GM13977 (cell line): ENCODE measurements at places on chromosomes 16 and 17.

- DNase-seq, result no peak
Observed at GRCh38 chr17:36629970-36630502, 28.7 kb downstream of the MRM1 start.

- no peak for DNase-seq
Observed at GRCh38 chr17:43027091-43028032, 2.3 kb downstream of the RND2 start.

DNA sequence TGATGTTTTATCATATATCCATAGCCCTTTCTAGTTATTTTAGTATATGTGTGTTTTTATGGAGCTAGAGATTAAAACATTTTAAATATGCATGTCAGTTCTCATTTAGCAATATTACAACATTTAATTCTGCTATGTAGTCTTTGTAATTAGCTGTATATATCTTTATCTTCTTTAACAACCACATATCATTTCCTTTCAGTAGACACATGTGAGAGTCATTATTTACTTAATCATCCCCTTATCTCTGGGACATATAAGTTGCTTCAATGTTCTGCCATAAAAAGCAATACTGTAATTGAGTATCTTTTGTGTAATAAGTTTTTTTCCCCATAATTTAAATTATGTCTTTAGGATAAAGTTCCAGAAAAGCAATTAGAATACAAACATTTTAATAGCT is 52.0 kb upstream of the CLEC3A start:
- DNase-seq, result no peak

DNA sequence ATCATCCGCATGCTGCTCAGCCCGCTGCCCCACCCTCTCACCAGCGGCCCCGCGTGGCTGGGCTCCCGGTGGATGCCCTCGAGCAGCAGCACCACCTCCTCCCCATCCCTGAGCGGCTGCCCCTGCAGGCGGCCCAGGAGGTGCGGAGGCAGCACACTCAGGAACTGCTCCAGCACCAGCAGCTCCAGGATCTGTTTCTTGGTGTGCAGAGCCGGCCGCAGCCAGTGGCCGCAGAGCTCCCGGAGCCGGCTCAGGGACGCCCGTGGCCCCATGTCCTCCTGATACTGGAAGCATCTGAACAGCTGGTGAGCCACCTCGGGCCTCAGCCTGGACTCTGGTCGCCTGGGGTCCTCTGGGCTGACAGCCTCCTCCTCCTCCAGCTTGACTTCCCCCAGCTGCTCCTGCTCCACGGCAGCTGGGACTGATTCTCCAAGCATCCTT is 6.6 kb downstream of the ZSCAN10 start:
- peak; percentile 9 for DNase-seq

- DNase-seq, result no peak
Observed at GRCh38 chr16:24844101-24845030, 1.4 kb upstream of the SLC5A11 start.

DNA sequence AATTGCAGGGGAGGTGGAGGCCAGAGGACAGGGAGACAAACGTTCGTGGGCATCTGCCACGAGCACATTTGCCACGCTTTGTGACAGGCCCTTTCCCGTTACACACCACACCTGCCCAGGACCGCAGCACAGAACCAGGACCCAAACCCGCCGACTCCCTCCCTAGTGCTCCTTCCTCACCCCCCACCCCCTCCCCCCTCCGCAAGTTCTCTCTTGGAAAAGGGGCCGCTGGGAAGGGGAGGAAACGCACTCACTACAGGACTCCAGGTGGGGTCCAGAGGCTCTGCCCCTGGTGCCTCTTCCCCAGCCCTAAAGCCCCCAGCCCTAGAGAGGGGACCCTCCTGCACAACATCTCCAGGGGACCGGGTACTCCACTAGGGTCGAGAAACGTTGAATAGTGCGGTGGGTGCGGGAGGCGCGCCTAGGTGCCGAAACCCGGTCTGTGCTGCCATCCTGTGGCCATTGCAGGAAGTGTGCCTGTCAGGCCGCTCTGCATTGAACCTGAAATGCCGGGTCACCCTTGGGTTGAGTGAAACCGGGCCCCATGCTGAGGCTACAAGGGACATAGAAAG is 21.9 kb upstream of the EIF1 start:
- peak; percentile 86 for DNase-seq

DNA sequence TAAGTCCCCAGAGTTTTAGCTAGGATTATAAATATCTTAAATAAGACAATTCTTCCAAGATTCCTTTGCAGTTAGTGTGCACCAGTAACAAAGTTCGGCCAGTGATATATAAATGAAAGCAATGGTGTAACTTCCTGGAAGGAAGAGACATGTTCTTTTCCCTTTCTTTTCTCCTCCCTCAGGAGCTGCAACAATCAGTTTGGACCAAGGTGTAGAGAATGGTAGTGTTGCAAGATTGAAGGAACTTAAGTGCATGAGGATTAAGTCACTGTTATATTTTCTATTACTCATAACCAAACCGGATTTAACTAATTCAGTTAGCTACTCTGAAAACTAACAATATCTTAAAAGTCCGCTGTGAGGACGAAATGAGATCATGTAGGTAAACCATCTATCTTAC is 68.9 kb upstream of the KCNJ16 start:
- DNase-seq, result no peak

- DNase-seq, result no peak
Observed at GRCh38 chr17:80492343-80493136, 16.1 kb upstream of the NPTX1 start.

DNA sequence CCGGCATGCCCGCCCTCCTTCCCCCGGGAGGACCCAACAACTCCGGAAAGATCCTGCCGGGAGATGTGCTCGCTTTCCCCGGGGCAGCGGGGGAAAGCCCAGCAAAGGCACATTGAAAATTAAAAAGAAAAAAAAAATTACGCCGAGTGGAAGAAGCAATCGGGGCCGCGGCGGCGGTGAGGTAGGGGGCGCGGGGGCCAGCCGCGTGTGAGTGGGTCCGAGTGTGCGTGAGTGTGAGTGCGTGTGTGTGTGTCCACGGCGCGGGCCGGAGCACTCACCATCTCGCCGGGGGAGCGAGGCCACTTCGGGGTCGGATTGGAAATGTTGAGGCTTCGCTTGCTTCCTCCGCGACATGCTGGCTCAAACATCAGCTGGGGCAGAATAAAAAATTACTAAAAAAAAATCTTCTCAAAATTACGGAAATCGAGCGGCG is at the start of gene SALL1:
SALL1 (minus strand) TSS at position 383 of the 433 bp plus-strand sequence; CDS start at position 354, 29 bp downstream.
- DNase-seq, result no peak

DNA sequence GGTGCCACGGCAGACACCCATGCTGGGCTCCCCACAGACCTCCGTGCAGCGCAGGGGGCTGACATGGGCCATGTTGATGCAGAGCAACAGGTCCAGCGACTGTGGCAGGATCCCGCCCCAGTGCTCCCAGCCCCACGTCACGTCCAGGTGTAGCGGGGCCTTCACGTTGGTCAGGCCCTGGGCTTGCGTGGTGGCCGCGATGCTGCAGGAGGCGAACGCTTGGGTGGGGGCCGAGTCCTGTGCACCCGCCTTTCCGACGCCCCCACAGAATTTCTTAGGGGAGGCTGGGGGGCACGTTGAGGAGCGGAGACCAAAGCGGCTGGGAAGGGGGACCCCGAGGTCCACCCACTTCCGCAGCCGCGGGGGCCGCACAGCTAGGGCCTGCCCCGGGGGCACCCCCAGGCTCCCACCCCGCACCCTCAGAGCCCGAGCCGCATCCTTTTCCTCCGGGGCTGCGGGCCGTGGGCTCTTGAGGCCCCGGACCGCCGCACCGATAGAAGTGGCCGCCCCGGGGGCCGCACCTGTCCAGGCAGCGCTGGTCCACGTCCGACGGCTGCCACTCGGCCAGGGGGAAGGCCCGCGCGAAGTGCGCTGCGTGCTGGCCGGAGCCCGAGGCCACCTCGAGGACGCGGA is 416 bp downstream of the METTL26 start:
- DNase-seq, result no peak

DNA sequence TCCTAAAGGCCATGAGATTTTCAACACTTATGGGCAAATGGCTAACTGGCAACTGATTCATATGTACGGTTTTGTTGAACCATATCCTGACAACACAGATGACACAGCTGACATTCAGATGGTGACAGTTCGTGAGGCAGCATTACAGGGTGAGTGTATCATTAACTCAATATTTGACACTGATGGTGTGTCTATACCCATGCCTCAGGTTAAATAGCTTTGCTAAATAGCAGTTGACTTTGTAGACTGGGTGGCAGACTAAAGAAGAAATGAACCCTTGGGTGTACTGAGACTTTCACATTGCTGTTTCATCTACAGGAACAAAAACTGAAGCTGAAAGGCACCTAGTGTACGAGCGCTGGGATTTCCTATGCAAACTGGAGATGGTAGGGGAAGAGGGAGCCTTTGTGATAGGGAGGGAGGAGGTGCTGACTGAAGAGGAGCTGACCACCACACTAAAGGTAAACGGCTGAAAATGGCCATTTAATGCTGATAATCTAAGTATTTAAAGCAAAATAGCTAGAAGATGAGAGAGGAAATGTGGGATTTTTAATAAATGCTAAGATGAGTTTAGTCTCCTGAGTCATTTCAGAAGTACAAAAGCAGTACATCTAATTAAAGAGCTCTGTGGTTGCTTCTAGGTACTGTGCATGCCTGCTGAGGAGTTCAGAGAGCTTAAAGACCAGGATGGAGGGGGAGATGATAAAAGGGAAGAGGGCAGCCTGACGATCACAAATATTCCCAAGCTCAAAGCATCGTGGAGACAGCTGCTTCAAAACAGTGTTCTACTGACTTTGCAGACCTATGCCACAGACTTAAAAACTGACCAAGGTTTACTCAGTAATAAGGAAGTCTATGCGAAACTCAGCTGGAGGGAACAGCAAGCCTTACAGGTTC is 3.0 kb downstream of the SETD6 start:
- peak; percentile 60 for DNase-seq

GRCh38 chr16:89557690-89558490 is 2.6 kb upstream of the RPL13 start:
- DNase-seq, result no peak

DNA sequence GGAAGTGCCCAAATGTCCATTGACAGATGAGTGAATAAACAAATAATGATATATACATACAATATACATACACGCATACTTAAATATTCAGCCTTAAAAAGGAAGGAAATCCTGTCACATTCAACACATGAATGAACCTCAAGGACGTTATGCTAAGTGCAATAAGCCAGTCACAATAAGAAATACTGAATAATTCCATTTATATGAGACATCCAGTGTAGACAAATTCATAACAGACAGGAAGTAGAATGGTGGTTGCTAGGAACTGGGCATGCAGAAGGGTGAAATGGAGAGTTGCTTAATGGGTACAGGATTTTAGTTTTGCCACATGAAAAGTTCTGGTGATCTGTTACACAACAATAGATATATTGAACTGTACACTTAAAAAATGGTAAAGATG is 8.8 kb upstream of the ITGB4 start:
- no peak for DNase-seq

DNA sequence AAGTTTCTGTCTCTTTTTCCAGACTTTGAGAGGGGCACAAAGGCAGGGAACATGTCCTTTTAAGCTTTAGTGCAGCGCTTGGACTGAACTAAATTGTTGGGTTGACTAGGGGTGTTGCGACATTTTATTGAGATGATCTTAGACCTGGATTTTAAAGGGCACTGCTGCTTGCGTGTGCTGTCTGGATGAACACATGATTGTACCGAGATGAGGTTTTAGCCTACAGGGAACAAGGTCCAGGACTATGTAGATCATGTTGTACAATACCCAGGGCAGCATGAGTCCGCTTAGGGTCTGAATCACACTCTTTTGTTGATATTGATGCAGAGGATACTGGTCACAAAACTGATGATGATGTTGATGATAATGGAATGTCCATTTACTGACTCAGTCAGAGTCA is 5.2 kb upstream of the RGS9 start:
- DNase-seq, result no peak

GRCh38 chr16:2471016-2471652 is at the start of gene NTN3:
Gene NTN3, plus strand, starts transcription at chr16:2471297. Its CDS starts 405 bp downstream, at chr16:2471702.
- DNase-seq, result peak; percentile 73

DNA sequence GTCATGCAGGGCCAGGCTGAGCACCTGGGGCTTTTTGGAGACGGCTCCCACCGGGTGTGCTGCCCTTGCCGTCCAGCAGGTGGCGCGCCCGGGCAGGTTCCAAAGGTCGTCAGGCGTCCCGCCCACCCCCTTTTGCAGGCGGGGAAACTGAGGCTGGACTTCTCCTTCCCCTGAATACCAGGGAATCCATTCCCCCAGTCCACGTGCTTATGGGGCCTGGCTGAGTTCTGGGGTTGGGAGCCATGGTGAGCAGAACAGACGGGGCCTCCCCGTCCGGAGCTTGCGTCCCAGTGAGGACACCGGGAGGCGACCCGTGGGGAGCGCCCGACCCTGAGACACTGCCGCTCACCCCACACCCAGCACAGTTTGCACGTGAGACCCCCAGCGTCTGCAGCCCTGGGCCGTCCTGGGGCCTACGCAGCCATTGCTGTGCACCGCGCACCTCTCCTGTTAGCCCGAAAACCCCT is 51.8 kb upstream of the JPH3 start:
- DNase-seq, result peak; percentile 83
